ENCODE measurements at places on chromosomes 7 and 10. TPM values are rescaled to one million over a fixed set of nuclear protein-coding genes. Genes with fewer than 3 reads are reported as not detected.
A peak's percentile ranks its signal among the peaks of the same experiment; 100 is the strongest.

The TRIM50 gene
- total RNA-seq: 0.24 TPM

- peaks cover 3% of the 10 kb centered on the region for H3K27me3 ChIP-seq
- H3K4me1 ChIP-seq: no peaks in the 10 kb centered on the region
- H3K27ac ChIP-seq: no peak overlapping the region
These were observed 144.2 kb downstream of the JCAD start for GRCh38 chr10:29914986-29915785.

DNA sequence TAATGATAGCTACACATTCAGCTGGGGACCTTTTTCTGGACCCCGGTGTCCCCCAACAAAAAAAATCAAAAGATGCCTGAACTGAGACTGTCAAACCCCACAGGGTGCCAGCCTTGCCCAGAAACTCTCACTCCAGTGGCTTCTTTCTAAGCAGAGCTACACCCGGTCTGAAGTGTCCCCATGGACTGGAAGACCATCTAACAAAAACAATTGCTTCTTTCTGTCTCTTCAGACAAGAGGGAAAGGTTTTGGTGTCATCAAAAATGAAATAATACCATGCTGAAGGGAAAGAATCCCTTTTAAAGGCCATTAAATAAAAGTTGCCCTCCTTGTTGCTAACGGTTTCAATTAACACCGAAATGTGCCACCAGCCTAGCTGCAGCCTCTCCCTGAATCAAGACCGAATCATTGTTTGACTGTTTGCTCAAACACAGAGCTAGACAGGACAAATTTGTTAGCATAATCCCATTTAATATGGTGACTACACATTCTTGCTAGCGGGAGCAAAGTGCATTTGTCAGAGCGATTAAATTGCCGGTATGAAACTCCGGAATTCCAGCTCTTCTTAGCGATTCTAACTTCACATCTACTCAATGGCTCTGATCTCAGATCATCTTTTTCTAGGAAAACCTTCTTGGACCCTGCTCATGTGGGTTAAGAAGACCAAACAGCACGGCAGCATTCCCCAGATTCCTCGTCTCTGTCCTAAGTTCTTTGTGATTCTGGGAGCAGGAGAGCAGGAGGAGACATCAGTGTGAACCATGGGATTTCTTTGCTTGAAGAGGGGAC lies 397.5 kb upstream of the PRKCQ start:
- no peaks in the 10 kb centered on the region for H3K36me3 ChIP-seq
- H3K27me3 ChIP-seq: no peaks in the 10 kb centered on the region
- H3K4me3 ChIP-seq: no peak overlapping the region
- DNase-seq: peak; percentile 60
- H3K4me1 ChIP-seq: peaks cover 4% of the 10 kb centered on the region
- no peak overlapping the region for H3K27ac ChIP-seq

GRCh38 chr10:48382982-48383381 lies 76.5 kb downstream of the MAPK8 start:
- H3K27ac ChIP-seq: no peak overlapping the region
- H3K4me1 ChIP-seq: peaks cover 9% of the 10 kb centered on the region

The NUTM2B gene
- not detected for total RNA-seq

Data from endodermal cell (in vitro differentiated cells).